Glutamatergic neuron (in vitro differentiated cells): ENCODE measurements at places on chromosomes 16 and 17. TPM values are rescaled to one million over a fixed set of nuclear protein-coding genes. Genes with fewer than 3 reads are reported as not detected.

- DNase-seq = peak; percentile 84
Observed at GRCh38 chr17:75830164-75831031, 13.8 kb downstream of the UNC13D start.

KIF2B gene
- total RNA-seq = not detected

- no peak for DNase-seq
Observed at GRCh38 chr16:85930301-85930700, 31.3 kb downstream of the IRF8 start.

DNA sequence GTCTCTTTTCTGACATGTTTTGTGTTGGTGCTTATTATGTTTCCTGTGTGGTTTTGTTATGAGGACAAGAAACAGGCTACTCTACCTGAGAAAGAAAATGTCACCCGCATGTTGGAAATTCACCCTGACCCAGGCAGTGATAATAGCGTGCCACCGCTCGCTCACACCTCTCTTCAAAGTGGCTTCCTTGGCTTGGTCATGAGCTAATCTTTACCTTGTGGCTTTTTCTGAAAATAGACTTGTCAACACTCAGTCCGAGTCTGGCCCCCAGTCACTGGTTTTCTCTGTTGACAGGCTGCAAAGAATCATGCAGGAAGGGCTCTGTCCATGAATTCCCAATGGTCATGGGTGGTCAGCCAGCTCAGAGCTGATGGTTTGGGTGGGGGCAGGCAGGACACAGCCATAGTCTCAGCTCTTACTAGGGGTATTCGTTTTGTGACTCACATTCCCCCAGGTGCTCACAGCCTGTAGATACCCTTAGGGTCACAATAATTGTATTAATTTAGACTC is 121.3 kb upstream of the CACNG5 start:
- DNase-seq = no peak

DNA sequence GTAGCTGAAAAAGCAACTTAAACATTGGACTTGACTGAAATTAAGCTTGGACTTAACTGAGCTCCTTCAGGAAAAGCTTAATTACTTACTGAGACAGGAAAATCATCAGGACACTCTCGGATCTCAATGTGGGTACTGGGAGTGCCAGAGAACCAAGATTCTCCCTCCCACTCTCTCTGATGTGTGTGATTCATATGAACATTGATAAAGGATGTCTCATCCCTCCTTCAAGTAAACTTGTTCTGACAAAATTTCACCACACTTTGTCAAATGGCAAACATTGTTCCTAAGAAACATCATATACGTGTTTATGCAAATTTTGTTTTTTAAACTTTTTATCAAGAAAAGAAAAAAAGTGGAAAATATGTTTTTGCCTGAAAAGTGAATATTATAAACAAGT is 4.1 kb upstream of the SLFN5 start:
- no peak for DNase-seq

SHBG gene
- total RNA-seq = not detected

DNA sequence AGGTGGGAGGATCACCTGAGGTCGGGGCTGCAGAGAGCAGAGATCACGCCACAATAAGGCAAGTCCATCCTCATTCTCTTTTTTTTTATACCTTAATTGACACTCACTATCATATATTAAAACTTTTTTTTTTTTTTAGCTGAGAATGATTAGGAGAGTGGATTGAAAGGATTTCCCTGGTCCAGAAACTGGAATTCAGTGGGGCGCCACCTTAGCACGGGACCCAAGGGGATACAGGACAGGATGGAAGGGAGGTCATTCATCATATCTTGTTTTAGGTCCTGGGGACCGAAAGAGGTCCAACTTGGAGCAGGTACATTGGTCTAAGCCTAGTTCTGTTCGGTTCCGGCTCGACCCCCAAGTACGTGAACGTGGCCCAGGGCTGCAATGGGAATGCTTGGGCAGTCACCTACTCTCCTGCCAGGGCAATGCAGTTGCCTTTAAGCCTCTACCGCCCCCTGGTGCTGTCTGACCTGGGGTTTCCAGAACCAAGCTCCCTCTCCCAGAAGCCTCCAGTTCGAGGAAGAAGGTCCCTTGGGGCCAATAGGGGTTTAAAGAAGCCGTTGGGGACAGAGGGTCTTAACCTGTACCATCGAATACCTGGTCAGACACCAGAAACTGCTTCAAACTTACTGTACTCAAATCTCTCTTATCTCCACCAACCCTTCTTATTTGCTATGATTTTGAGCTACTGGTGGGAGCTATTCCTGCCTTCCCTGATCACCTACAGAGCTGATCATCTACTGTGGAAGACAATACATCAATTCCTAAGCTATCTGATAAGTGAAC is 19.9 kb upstream of the GPATCH8 start:
- DNase-seq = peak; percentile 56

- no peak for DNase-seq
Observed at GRCh38 chr17:40461732-40462342, 18.6 kb downstream of the IGFBP4 start.

TMEM204 gene
- 0.22 TPM for total RNA-seq

DNA sequence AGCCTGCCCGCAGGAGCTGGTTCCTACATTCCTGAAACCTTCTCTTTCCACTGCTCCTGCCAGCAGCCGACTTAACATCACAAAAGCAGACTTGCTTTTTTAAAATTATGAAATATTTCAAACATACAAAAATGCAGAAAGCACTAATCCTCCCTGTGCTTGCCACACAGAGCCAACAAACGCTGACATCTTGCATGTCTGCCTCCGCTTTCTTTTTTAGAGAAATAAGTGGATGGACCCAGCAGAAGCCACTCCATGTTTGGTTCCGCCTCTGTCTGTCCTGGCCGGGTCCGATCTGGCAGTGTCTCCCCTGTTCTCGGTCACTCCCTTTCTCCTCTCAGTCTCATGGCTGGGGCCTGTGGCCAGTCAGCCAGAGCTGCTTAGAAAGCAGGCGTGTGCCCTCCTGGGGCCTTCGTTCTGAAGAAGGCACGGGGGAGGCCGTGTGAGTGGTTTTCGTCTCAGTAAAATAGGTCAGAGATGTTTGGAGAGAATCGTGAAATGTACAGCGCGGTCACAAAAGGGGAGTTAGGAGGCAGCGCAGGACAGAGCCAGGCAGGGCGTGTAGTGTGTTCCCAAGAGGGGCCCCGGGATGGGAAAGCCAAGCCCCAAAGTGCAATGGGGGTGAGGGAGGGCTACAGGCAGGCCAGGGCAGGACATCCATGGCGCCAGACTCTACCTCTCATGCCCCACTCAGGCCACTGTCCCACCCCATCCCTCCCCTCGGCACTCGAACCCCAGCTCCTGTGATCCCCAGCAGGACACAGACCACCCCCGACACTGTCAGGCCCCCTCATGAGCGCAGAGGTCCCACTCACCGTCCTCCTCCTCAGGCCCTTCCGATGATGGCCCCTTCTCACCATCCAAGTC is 23.2 kb downstream of the MXRA7 start:
- no peak for DNase-seq
